ENCODE measurements at places on chromosomes 11 and 22.
A peak's percentile ranks its signal among the peaks of the same experiment; 100 is the strongest.

DNA sequence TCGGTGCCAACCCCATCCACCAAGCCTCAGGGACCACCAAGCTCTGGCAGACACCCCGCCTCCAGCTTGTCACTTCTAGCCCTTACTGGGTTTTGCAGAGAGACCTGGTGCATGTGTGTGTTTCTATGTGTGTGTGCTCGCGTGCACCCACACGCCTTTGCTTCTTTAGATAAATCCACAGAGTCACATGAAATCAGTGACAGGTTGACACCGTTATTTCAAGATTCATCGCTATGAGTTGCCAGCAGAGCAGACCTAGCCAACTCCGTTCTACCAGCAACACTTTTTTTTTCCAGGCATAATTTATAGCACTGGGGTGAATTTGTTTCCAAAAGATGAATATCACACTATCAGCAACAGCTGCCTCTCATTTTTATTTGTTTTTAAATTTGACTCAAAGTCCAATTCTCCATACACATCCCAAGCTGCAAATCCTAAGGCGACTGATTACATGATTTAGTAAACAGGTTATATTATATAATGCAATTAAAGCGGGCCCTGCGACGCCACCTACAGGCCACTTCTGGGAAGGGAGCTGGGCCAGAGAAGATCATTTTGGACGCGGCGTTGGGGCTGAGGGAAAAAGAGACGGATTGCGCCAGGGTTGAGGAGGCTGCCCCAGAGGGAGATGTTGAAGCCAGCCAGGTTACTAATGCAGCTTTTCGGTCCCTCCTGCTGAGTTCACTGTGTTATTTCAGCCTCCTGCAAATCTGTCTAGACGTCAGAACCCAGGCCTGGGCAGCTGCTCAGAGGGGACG is 150.5 kb downstream of the FEZ1 start:
- peak; percentile 40 for DNase-seq

DNA sequence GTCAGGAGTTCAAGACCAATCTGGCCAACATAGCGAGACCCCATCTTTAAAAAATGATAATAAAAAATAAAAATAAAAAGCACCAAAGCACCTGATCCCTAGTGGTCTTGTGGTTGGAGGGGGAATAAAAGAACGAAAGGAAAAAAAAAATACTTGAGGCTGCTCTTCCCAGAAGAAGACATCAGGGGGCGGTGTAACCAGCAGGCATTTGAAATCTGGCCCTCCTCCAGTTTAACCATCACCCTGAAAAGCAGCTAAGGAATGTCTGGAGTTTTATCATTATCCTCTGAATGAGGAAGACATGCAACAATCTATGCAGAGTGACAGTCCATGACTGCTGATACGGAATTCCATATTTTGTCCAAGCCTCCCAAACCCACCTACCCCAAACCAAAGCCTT is 5.6 kb upstream of the KCTD17 start:
- peak; percentile 16 for DNase-seq

GRCh38 chr11:108945341-108945740 is 280.5 kb downstream of the DDX10 start:
- no peak for DNase-seq

GRCh38 chr11:111729071-111729830 is 36.9 kb downstream of the PPP2R1B start:
- no peak for DNase-seq

GRCh38 chr11:61967924-61968757 is 707 bp upstream of the FTH1 start:
- peak; percentile 67 for DNase-seq

DNA sequence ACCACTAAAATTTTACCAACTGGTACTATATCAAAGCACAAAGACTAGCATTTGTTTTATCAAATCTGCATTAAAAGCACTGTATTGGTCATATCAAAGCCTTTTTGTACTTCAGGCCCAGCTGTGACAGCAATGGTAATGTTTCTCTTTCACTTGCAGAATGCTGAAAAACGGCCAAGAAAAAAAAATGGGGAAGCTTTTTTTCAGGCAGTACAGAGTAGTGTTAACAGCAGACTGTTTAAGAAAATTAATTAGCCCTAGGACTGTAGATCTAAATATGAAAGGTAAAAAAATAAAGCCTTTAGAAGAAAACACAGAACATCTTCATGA is 33.3 kb downstream of the DENND5A start:
- DNase-seq, result no peak

DNA sequence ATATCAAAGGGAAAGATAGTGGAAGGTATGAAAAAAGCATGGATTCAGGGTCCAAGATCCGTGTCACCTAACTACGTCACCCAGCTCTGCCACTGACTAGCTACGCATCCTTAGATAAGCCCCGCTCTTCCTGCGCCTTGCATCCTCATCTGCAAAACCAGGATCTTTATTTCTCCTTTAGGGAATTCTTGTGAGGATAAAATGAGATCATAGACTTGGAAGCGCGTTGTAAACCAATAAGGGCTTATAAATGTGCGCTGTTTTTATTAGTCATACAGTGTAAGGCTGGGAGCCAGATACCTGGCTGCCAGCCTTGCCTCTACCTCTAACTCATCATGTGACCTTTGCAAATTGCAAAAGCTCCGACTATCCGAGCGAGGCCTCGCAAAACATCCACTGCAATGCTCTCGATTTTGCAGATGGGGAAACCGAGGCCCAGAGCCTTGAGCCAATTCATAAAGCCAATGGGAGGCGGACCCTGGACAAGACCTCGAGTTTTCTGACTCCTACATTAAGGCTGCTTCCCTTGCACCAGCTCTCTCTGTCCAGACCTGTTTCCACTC is 753 bp downstream of the PRPF19 start:
- peak; percentile 30 for DNase-seq

GRCh38 chr11:8720352-8720751 is 37.8 kb downstream of the RPL27A start:
- DNase-seq, result no peak

GRCh38 chr11:86181379-86181778 is 63.2 kb upstream of the EED start:
- DNase-seq, result no peak

DNA sequence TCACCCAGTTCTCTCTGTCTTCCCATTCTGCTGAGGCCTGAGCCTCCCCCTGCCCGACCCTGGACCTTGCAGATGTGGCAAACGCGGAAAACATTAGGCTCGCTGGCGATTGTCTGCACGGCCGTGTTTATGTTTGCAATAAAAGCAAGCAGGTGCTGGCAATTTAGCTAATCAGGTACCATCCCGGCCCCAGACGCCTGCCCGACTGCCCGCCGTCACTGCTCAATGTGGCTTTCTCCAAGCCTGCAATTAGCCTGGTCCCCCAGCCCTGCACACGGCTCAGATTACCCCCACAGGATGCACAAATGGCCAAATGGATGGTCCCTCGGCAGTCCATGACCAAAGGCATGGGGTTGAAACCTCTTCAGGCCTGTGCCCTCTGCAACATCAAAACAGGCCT is 259.7 kb downstream of the MN1 start:
- no peak for DNase-seq

GRCh38 chr11:71349627-71350026 is 97.2 kb upstream of the SHANK2 start:
- DNase-seq, result no peak

GRCh38 chr11:107268977-107269376 is 188.6 kb downstream of the CWF19L2 start:
- no peak for DNase-seq

DNA sequence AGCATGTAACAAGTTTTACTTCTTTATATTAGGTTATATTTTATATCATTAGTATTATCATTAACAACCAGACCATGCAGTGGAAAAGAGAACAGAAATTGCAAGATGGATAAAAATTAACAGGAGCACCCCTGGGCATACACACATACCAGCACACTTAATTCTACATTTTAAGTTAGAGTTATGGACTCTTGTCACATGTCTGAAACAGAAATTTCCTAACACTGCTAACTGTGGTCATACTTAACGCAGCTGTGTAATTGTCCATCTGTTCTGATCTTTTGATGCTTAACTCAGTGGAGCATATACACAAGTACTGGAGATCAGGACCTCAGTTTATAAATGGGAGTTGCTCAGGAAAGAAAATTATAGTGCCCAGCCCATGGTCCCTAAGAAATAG is 358 bp downstream of the OR52H1 start:
- no peak for DNase-seq

GRCh38 chr11:567011-567628 is 6.3 kb downstream of the RASSF7 start:
- no peak for DNase-seq

- DNase-seq, result no peak
Observed at GRCh38 chr11:88950975-88951374, 114.8 kb downstream of the GRM5 start.

DNA sequence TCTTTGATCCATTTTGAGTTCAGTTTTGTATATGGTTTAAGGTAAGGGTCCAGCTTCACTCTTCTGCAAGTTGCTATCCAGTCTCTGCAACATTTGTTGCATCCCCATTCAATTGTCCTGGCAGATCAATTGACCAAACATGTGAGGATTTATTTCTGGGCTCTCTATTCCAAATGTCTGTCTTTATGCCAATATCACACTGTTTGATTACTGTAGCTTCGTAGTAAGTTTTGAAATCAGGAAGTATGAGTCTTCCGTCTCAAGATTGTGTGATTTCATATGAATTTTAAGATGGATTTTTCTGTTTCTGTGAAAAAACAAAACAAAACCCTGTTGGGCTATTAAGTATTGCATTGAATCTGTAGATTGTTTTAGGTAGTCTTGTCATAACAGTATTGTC is 17.0 kb downstream of the APLP2 start:
- DNase-seq, result no peak

DNA sequence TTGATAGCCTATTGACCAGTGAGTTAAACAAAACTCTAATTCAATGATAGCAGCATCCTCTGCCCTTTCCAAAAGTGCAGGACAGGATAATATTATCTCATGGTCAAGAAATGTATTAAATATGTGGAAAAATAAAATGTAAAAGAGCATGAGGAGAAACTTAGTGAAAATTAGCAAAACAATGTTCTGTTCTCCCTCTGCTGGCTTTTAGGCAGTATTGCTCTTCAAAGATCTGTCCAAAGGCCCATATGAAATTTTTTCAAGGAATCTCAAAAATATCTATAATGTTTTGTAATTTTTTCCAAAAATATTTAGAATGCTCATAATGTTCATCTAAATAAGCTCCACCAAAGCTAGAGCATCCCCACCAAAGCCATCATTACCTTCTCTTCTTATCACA is 8.3 kb upstream of the ARL14EP start:
- DNase-seq, result no peak

DNA sequence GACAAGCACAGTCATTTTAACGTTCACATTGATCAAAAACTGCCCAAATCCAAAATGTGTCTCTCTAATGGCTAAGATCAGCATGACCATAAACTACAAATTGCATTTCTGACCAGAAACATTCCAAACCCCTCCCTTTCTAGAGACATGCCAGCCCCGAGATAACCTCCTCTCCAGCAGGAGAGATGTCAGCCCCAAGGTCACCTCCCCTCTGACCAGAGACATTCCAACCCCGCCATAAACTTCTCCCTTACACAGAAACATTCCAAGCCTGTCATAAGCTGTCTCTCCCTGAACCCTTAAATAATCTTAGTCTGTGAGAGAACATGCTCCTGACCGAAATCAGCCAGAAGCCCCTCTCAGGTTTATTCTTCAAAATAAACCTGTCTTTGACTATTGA is 6.6 kb upstream of the EXT2 start:
- DNase-seq, result no peak

GRCh38 chr11:119306373-119306890 is 10.5 kb downstream of the MCAM start:
- peak; percentile 48 for DNase-seq

GRCh38 chr11:9285850-9286587 is 20.9 kb upstream of the DENND5A start:
- DNase-seq, result no peak

GRCh38 chr11:13503393-13503792 is 7.6 kb upstream of the PTH start:
- DNase-seq, result no peak

- DNase-seq, result no peak
Observed at GRCh38 chr11:116360221-116360941, 412.4 kb downstream of the BUD13 start.

GRCh38 chr11:68938088-68938487 is 34.4 kb downstream of the IGHMBP2 start:
- no peak for DNase-seq

GRCh38 chr11:134815404-134815803 is 403.4 kb upstream of the B3GAT1 start:
- no peak for DNase-seq

GRCh38 chr11:40292721-40293508 is 1166.5 kb downstream of the LRRC4C start:
- no peak for DNase-seq

GRCh38 chr11:32068134-32068870 is 22.6 kb upstream of the RCN1 start:
- DNase-seq, result no peak

GRCh38 chr11:68976095-68976494 is 4.7 kb downstream of the MRGPRD start:
- DNase-seq, result no peak

- DNase-seq, result no peak
Observed at GRCh38 chr11:47589584-47589976, 3.1 kb downstream of the FAM180B start.

- no peak for DNase-seq
Observed at GRCh38 chr11:2470495-2470894, 25.7 kb downstream of the KCNQ1 start.

- DNase-seq, result no peak
Observed at GRCh38 chr11:69604055-69604454, 36.9 kb upstream of the CCND1 start.

DNA sequence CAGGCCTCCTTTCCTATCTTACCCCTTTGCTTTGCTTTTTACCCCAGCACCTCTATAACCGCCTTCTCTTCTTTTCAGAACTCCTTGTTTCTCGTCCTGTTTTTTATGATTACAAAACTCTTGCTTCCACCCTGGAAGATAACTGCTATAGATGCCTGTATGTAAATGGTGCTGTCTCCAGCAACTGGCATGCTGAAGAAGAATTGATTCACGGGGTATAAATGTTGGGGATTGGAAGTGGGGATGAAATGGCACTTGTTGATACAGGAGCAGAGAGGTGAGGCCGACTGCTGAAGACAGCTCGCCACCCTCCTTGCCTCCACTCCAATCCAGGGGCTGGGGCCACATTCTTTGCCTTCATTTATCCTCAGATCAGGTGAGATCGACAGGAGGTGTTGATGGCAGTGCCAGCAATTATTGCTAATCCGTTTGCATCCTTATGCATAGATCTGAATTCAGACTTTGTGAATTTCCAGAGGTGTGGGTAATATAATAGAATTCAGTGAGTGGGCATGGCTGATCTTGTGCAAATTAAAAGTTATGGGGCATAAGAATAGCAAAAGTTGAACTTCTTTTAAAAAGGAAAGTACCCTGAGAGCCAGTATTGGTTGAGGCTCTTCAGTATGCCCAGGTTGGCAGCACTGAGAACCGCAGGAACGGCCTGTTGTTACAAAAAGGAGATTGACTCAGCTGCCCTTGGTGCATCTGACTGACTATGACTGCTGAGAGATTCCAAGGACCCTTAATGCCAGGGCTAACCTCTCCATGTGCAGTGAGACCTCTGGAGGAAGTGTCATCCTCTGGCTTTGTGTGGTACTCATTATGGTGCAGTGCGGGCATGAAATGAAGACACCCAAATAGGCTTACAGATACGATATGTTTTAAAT is 5.3 kb downstream of the NEAT1 start:
- DNase-seq, result peak; percentile 79

- DNase-seq, result peak; percentile 10
Observed at GRCh38 chr11:130831506-130831905, 84.8 kb downstream of the SNX19 start.

GRCh38 chr11:45852018-45852711 is 4.9 kb downstream of the CRY2 start:
- no peak for DNase-seq
